ENCODE measurements at places on chromosomes 13 and 19. TPM values are rescaled to one million over a fixed set of nuclear protein-coding genes. Genes with fewer than 3 reads are reported as not detected.
A peak's percentile ranks its signal among the peaks of the same experiment; 100 is the strongest.

The ZNF480 gene
- 24.8 TPM for total RNA-seq

The GADD45GIP1 gene
- total RNA-seq: 11.7 TPM

The MIA gene
- 5.7 TPM for total RNA-seq

The ONECUT3 gene
- not detected for total RNA-seq

The ADGRE1 gene
- total RNA-seq: 0.24 TPM

The EDDM13 gene
- total RNA-seq: not detected

The SYNGR4 gene
- not detected for total RNA-seq

The LRRC63 gene
- total RNA-seq: not detected

The ZNF329 gene
- 12.5 TPM for total RNA-seq

The STOML3 gene
- not detected for total RNA-seq

The ZNF845 gene
- total RNA-seq: 17.4 TPM

The SYMPK gene
- total RNA-seq: 131 TPM

The OVOL3 gene
- not detected for total RNA-seq

The SIGLEC7 gene
- total RNA-seq: not detected

The ZNF610 gene
- total RNA-seq: 3.7 TPM

The LAIR2 gene
- total RNA-seq: not detected

The CDX2 gene
- not detected for total RNA-seq

GRCh38 chr13:95355494-95355893, 54.2 kb upstream of the ABCC4 start:
- DNase-seq: no peak

GRCh38 chr13:114027826-114028225, 54.0 kb upstream of the C13orf46 start:
- DNase-seq: no peak

- DNase-seq: no peak
Measured at GRCh38 chr19:10797078-10797477, 38.9 kb downstream of the TMED1 start.

DNA sequence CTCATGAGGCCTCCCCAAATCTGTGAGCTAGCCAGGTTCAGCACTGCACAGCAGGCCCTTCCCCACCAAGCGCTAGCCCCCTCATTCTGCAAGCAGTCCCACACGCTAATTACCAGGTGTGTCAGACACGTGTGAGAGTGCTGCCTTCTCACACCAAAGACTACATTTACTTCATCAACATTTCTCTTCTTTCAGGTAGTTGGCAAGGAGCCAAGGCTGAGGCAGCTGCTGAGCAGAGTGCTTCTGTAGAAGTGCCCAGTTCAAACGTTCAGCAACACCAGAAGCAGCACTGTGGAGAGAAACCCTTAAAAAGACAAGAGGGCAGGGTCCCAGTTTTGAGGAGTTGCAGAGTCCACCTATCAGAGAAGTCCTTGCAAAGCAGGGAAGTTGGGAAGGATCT, 6.4 kb downstream of the ZNF773 start:
- DNase-seq: no peak

DNA sequence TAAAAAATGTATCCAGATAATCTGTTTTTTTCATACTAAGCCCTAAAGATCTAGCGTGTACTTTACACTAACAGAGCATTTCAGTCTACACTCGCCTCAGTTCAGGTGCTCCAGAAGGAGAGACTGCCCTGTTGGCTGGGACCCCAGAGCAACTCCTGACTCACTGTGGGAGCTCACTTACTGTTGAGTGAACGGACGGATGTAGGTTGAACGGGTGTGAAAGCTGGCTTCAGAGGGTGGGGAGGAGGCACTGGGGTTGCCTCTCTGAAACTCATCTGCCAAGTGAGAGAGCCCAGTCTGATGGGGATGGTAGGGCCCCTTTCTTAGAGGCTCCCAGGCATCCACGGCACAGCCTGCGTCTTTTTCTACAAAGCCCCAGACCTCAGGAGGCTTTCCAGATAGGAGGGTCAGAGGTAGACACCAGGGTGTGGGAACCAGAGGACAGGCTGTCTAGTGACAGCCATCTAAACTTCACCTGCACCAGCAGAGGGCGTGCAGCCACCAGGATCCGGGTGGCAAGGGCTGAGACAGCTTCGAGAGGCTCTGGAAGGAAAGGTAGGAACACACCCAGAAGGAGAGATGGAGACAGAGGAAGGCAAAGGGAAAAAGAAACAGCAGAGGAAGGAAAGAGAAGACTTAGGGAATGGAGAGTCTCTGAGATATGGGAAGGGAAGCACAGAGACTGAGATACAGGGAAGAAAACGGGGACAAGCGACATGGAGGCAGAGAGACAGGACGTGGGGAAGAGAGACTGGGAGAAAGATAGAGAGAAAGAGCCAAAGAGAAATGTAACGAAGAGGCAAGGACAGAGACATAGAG, 3.7 kb downstream of the KASH5 start:
- peak; percentile 86 for DNase-seq

DNA sequence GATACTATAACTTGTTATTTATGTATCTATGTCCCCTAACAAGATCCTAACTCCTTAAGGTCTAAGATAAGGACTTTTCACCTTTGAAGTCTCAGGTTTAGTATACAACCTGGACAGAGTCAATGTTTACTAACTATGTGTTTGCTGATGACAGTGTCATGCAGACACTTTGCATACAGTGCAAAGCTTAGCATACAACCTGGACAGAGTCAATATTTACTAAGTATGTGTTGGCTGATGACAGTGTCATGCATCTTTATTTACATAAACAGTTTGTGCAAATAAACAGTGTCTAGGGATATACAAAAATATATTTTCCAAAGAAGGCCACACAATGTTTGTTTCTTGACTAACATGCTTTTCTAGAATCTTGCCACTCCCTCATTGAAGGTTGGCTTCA, 34.7 kb downstream of the DCT start:
- no peak for DNase-seq

GRCh38 chr13:98925949-98926348, 51.9 kb downstream of the DOCK9 start:
- DNase-seq: no peak

DNA sequence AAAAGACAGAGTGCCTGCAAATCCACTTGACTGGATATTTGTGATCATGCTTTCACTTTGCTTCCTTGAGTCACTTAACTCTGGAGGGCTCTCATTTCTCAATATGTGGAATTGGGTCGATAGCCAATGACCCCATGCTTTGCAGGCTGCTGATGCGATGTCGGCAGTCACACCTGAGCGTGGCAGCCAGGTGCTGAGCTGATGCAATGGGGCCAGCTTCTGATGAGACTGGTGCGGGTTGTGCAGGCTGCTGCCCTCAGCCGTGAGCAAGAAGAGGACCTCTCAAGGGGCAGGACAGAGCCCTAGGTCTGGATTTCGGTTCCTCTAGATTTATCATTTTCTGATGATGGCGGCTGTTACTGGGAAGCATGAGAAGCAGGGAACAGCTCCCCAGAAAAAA, 334.1 kb downstream of the TEX29 start:
- DNase-seq: no peak

DNA sequence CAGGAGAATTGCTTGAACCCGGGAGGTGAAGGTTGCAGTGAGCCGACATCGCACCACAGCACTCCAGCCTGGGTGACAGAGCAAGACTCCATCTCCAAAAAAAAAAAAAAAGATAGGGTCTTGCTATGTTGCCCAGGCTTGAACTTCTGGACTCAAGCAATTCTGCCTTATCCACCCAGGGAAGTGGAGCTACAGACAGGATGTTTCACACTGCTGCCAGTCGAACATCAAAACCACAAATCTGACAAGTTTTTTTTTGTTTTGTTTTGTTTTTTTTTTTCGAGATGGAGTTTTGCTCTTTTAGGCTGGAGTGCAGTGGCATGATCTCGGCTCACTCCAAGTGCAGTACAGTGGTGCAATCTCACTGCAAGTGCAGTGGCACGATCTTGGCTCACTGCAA, 10.8 kb downstream of the XPO4 start:
- DNase-seq: no peak

- DNase-seq: no peak
Measured at GRCh38 chr13:109858319-109858718, 71.9 kb upstream of the IRS2 start.

- DNase-seq: peak; percentile 28
Measured at GRCh38 chr13:25847145-25847544, 204.7 kb downstream of the SHISA2 start.

DNA sequence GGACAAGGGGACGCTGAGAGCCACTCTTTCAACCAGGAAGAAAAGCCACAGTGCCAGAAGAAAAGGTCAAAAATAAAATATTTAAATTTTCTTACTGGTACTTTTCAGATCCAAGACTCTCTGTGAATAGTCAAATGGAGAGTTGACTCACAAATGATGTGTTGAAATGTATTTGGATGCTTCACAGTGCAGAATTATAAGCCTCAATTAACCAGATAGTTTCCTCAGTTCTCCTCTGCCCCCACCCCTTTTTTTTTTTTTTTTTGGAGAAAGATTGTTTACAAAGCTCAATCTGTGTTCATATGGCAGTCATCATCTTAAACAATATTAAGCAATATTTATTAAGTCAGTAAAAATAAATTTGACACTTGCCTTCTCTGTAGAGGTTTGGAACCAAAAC, 470.8 kb downstream of the FGF9 start:
- no peak for DNase-seq

GRCh38 chr19:11479090-11479897, 1.6 kb downstream of the ELAVL3 start:
- DNase-seq: no peak

GRCh38 chr13:79382545-79383275, 23.3 kb downstream of the RBM26 start:
- peak; percentile 54 for DNase-seq

GRCh38 chr13:109152311-109152820, 523.0 kb downstream of the MYO16 start:
- no peak for DNase-seq

DNA sequence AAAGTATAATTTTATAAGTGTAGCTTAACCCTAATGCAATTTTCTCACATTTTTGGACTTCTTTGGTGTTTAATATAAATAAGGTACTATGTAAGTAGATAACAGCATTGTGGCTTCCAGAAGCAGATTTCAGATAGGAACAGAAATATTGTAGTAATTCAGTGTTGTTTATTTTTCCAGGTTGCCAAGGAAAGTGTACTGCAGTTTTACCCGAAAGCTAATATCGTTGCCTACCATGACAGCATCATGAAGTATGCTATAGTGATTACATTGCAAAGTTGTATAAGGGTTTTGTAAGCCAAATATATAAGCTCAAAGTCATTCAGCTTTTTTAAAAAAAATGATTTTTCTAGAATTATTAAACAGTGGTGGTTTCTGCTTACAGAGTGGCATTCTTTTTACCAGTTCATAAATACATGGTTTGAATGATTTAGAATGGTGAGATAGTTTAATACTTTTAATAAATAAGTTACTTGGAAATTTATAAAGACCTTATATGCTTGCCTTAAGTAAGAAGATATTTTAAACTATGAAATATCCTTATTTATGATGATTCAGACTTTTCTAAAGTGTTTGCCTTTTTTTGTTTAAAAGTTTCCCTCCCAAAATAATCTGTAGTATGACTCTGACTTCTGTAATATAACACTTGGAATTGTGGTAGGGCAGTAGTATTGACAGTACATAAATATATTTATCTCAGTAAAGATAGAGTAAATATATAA, 3.7 kb downstream of the UBA2 start:
- no peak for DNase-seq

DNA sequence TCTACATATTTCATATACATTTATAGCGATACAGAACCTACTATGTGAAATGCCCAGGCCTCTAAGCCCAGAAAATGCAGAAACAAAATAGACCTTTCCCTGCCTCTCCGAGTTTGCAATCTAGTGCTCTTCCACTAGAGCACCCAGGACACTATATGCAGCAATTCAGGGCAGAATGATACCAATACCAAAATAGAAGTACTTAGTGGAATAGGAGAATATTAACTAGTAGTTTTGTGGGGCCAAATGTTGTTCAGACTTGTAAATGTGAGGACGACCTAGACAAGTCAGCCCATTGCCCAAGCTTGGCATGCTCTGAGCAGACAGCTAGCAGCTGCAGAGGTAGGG, 35.8 kb upstream of the FLT1 start:
- no peak for DNase-seq

DNA sequence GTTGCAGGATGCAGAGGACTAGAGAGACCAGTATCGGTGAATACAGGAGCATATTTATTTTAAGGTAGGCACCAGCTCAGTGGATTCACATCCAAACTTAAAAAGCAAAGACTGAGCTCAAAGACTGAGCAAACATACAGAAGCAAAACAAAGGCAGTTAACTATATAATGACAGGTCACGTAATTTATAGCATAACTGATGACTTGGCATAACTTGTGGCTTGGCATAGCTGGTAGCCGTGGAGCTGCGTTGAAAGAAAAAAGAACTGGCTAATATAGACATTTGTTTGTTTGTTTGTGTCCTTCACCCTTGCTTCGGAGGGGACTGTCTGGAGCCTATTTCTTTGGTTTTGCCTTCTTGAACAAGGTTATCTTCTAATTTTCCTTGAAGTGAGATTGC, 33.7 kb downstream of the ZNF493 start:
- no peak for DNase-seq

- peak; percentile 46 for DNase-seq
Measured at GRCh38 chr13:99989276-99990125, 7.9 kb downstream of the ZIC2 start.

DNA sequence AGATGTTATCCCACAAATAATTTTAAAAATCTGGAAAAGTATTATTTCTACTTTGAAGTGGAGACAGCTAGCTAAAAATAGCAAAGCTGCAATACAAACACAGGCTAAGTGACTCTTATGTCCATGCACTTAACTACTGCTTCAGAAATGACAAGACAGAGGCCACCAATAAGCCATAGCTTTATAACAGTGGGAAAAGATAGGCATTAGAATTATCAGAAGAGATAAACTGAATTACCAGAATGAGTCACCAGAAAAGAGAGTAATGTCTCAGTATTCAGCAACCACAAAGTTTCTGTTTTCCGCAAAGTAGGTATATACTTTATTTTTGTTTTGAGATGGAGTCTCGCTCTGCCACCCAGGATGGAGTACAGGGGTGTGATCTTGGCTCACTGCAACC, 17.1 kb downstream of the CLN5 start:
- DNase-seq: no peak

DNA sequence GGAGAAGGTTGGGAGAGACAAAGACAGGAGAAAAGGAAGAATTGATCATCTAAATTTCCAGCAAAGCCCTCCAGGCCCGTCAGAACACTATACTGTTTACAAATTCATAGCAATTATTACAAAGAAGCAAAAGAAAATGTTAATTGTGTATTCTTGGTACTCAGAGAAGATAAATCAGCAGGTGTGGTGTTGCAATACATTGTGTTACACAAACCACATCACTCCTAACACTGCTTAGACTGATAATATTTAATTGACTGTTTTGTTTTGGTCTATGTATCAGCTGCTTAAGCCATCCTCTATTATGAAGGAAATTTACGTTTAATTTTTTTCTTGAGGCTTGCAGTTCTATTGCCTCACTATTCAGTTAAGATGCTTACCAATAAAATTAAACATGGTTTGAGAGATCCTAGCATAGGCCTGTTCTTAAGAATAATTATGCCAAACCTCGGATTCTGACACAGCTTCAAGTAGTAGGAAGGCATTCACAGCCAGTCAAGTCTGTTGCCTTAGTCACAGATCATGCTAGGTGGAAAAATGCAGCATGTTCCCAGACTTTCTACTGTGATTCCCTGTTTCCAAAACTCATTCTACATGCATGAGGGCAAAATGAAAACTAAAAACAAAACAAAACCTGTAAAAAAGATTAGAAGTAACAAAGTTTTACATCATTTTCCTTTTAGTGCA, 129.2 kb downstream of the TBC1D4 start:
- DNase-seq: no peak

- DNase-seq: no peak
Measured at GRCh38 chr13:48533961-48534600, 1.2 kb upstream of the RCBTB2 start.
